ENCODE measurements at places on chromosomes 11 and 22.
A peak's percentile ranks its signal among the peaks of the same experiment; 100 is the strongest.

- DNase-seq: no peak
Measured at GRCh38 chr11:64743591-64744543, at the start of gene RASGRP2. RASGRP2 (minus strand) TSS chr11:64744142; CDS start chr11:64742866, 1,276 bp downstream.

GRCh38 chr11:94922321-94923003, 50.9 kb downstream of the CWC15 start:
- peak; percentile 17 for DNase-seq

DNA sequence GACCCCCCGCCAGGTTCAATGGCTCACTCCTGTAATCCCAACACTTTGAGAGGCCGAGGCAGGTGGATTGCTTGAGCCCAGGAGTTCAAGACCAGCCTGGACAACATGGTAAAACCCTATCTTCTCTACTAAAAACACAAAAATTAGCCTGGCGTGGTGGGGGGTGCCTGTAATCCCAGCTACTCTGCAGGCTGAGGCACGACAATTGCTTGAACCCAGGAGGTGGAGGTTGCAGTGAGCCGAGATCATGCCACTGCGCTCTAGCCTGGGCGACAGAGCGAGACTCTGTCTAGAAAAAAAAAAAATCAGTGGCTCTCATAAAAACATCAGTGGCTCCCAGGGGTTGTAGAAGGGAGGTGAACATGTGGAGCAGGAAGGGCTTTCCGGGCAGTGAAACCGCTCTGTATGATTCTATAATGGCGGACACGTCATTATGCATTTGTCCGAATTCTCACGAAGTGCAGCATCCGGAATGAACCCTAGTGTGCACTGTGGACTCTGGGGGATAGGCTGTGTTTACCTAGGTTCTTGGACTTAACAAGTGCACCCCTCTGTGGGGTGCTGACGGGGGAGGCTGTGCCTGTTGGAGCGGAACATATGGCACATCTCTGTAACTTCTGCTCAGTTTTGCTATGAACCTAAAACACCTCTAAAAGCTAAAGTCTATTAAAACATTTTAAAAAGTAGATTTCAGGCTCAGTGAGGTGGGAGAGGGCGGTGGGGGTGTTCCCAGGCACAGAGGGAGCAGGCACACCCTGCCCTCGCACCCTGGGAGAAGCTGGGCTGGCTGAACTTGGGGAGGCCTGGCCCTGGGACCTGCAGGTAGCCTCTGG, 49.1 kb upstream of the SEPTIN5 start:
- DNase-seq: no peak

- DNase-seq: peak; percentile 19
Measured at GRCh38 chr11:111454561-111455192, 57.5 kb downstream of the BTG4 start.

DNA sequence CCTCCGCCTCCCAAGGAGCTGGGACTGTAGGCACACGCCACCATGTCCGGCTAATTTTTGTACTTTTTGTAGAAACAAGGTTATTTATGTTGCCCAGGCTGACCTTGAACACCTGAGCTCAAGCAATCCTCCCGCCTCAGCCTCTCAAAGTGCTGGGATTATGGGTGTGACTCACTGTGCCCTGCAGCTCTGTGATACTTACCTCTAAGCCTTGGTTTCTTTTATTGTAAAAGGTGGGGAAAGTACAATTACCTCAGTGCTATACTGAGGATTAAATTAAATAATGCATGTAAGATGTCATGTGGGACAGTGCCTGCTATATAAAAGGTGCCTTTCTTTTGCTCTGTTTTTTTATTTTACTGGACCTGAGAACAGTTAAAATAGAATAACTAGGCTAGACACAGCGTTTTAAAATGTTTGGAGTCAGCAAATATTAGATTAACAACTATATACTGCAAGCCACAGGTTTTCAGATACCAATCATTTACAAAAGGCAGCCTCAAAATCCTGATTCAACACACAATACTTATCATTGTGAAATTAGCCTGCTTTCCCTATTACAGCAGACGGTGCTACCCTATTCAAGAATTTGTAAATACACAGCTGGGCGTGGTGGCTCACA, 30.0 kb downstream of the PRR14L start:
- DNase-seq: no peak

DNA sequence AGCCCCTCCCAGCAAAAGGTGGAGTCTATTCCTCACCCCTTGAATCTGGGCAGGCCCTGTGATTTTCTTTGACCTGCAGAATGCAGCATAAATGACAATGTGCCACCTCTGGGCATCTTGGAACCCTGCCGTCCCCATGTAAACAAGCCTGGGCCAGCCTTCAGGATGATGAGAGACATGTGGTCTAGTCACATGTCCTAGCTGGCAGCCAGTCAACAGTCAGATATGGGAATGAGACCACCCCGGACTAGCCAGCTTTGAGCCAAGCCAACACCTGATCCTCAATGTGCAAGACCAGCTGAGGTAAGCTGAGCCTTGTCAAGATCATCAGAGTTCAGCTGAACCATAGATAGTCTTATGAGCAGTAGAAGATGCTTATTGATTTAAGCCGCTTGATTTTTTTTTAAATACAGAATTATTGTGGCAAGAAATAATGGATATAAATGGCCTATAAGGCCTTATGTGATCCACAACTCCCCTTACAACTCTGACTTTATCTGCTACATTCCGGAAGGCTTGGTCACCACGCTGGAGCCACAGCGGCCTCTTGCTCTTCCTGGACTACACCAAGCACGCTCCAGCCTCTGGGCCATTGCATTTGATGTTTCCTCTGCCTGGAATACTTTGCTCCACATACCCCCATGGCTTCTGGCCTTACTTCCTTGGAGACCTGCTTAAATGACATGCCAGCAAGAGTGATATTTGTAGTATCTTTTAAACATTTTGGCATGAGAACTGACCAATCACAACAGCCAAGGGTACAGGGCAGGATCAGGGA, 225.9 kb upstream of the SESN3 start:
- no peak for DNase-seq

DNA sequence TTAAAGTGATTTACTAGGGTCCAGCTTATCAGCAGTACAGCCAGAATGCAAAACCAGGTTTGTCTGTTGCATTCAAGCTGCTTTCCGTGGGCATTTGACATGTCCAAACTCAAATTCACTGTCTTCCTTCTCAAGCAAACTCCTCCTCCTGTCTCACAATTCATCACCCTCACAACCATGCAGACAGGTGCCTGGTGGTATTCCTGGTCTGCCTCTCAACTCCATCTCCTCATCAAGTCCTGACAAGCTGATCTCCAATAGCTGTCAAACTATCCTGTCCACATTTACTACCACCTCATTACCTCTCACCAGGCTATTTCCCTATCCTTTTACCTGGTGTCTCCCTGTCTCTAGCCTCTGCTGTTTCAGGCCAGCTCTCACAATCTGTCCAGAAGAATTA, 49.1 kb upstream of the LYVE1 start:
- DNase-seq: no peak

GRCh38 chr22:43996170-43996980, 27.7 kb upstream of the PARVB start:
- DNase-seq: no peak

DNA sequence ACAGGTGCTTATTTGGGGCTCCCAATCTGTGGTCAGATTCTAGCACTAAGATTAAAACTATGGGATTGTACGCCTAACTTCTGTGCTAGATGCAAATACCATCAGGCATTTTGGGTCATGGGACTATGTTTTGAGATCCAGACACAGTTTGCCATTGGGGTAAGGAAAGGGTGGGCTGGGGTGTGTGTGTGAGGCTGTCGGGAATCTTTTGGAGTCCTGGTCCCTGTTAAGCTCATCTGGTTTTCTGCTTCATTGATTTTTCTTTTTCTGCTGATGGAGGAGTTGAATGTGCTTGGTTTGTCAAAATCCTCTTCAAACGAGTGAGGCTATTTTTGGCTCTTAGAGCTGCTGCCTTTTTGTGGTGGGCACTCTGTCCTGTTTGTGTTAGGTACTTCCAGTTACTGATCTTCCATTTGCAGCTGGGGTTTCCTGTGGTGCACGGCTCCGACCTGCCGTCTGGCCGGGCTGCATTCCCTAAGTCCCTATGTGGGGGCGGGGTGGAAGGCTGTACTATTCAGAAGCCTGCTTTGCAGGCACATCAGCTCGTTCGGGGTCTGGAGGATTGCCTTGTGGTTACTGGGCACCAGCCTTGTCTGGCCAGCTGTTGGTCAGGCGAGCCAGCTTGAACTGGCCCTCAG, 2.9 kb downstream of the BCR start:
- DNase-seq: peak; percentile 69

- DNase-seq: no peak
Measured at GRCh38 chr11:27081056-27081455, 40.4 kb downstream of the BBOX1 start.

GRCh38 chr11:76376746-76377558, 4.0 kb downstream of the THAP12 start:
- no peak for DNase-seq

Data from amygdala (tissue), 56 donors.